Frontal cortex (tissue), 4 donors: ENCODE measurements at places on chromosomes 12 and 14. TPM values are rescaled to one million over a fixed set of nuclear protein-coding genes. Genes with fewer than 3 reads are reported as not detected.

GRCh38 chr14:29016050-29016900 lies 249.7 kb downstream of the FOXG1 start:
- no peak for DNase-seq

DNA sequence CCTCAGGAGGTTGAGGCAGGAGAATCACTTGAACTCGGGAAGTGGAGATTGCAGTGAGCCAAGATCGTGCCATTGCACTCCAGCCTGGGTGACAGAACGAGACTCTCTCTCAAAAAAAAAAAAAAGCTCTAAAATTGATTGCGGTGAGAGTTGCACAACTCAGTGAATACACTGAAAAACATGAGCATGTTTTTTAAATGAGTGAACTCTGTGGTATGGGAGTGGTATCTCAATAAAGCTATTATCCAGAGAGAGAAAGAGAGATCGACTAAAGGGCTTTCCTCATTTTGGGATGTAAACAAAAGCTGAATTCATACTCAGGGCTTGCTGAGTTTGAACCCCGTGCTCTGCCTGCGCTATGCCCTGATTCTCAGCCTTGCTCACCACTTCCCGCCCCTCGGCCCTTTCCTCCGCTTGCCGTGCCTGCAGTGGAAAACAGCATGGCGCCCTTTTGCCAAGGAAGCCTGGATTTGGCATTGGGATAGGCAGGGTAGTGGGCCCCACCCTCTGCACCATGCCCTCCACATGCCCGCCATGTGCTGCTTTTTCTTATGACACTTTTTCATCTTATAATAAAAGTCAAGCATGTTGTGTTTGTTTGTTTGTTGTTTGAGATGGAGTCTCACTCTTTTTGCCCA lies 102.5 kb downstream of the LGMN start:
- no peak for DNase-seq

The SLC25A21 gene
- 6.1 TPM for total RNA-seq

The GARIN6 gene
- not detected for total RNA-seq

GRCh38 chr12:56840922-56841321 lies 77.8 kb downstream of the HSD17B6 start:
- no peak for DNase-seq

DNA sequence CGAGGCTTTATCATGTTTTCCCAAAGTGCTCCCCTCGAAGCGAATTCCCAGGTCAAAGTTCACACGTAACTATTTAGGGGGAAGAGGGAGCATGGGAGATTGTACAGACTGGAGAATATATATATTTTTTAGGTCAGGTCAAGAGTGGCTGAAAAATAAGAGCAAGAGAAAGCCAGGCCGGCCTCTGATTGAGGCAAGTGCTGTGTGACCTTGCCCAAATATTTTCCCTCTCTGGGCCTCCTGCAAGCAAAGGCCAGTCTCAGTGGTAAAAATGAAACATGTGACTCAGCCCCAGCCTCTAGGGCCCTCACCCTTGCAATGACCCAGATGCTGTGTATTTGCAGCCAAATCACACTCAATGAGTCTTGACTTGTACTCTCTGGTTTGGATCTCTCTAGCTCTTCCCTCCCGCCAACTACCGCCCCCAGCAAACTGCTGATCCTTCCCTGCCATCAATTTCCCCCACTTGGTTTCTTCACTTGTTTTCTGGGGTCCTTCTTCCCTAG lies 34.1 kb downstream of the SMUG1 start:
- no peak for DNase-seq

DNA sequence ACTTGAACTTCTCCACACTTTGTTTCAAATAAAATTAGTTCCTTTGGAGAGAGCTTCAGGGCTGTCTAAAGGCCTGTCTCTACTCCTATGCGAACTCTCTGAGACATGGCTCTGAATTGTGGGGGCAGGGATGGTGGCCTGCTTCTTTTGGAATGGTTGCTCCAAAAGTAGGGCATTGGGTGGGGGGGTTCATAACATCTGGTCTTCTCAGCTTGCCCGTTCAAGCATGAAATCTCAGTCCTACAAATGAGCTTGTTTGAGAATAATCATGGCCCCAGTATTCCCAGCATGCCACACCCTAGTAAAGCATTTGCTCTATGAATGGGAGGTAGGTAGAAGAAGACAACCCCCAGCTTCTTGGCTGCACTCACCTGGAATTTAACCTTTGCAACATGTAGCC lies 6.7 kb downstream of the GPR135 start:
- DNase-seq: no peak

DNA sequence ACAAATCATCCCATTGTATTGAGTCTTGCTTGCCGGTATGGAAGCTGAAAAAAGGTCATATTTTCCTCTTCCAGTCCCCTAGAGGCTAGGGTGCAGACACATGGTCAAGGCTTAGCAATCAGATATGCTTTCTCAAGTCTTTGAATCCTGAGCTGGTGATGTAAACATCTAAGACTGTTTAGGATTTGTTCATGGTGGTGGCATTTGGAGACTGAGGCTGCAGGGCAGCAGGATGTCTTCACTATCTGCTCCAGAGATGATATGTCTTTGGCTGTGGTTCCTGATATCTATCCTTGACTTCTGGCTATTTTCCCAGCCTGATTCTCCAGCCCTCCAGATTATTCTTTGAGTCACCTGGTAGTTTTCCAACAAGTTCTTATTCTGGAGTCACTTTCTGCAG lies 50.5 kb upstream of the DACT1 start:
- DNase-seq: no peak

DNA sequence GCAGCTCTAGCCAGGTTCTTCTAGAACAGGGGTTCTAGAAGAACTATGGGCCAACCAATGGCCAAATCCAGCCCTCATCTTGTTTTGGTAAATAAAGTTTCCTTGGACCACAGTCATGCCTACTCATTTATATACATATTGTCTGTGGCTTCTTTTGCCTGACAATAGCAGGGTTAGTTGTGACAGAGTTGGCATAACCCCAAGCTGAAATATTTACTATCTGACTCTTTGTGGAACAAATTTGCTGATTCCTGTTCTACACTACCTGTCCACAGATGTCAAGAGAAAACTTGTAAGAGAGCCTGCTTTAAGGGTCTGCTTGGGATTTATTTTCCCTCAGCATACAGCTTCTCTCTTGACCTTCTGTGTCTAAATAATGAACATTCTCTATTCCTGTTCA lies 289.0 kb downstream of the KSR2 start:
- DNase-seq: no peak

The SCN8A gene
- total RNA-seq: 46.1 TPM

GRCh38 chr12:32331133-32331532 lies 68.2 kb upstream of the FGD4 start:
- DNase-seq: no peak

- no peak for DNase-seq
Measured at GRCh38 chr14:34181338-34181737, 230.5 kb upstream of the EGLN3 start.

GRCh38 chr12:85266356-85266755 lies 13.7 kb upstream of the ALX1 start:
- no peak for DNase-seq

The RASAL1 gene
- 4.9 TPM for total RNA-seq

DNA sequence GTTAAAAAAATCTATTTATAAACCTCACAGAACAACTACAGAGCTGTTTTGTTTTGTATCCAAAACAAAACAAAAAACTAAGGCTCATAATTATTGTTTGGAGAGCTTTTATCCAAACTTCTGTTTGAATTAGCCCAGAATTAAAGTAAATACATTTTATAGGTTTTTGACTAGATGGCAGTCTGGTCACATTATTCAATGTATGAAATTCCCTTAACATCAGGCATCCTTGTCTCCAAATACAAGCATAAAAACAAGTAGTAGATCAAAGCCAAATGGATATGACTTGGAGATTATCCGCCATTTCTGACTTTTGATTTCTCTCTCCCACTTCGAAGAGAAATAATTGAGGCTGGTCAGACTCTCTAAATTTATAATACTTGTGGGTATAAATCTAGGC lies 63.5 kb downstream of the SLC38A1 start:
- no peak for DNase-seq

The DNAI7 gene
- 3.7 TPM for total RNA-seq

DNA sequence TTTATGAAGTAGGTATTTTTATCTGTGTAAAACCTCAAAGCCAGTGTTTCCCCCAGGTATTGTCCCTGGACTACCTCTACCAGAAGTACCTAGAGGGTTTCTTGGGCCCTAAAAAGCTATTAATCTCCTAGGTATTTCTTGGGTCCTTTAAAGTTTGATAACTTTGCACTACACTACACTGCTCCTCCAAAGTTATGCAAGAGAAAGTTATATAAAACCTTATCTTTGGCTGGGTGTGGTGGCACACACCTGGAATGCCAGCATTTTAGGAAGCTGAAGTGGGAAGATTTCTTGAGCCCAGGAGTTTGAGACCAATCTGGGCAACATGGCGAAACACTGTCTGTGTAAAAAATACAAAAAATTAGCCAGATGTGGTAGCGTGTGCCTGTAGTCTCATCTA lies 34.9 kb downstream of the PTPN21 start:
- no peak for DNase-seq

The SIX4 gene
- total RNA-seq: 0.41 TPM

DNA sequence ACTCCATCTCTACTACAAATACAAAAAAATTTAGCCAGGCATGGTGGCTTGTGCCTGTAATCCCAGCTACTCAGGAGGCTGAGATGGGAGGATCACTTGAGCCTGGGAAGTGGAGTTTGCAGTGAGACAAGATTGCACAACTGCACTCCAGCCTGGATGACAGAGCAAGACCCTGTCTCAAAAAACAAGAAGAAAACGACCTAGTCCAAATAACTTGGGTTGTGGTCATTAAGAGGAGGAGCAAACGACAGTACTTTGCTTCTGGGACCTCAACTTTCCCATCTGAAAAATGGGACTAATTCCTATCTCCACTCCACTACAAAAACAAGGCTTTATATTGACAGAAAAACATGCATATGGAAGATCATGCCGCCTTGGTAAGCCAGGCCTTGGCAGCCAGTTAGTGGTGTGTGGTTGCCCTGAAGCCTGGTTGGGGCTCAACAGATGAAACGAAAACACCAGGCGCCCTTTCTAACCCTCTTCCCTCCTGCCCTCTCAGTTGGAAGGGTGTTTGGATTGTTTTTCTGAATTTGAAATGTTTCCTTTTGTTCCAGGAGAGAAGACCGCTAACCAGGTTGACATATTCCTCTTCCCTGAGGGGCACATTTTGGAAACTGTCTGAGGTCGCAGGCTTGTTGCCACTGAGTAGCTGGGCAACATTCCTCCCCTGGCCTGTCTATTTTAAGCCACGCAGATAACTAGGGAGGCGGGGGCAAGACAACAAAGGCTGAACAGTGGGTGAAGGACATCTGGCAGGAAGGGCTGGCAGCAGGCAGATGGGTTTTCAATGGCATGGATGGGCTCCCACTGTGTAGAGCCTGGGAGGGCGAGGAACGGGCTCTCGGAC lies 13.7 kb upstream of the VPS37B start:
- DNase-seq: no peak

DNA sequence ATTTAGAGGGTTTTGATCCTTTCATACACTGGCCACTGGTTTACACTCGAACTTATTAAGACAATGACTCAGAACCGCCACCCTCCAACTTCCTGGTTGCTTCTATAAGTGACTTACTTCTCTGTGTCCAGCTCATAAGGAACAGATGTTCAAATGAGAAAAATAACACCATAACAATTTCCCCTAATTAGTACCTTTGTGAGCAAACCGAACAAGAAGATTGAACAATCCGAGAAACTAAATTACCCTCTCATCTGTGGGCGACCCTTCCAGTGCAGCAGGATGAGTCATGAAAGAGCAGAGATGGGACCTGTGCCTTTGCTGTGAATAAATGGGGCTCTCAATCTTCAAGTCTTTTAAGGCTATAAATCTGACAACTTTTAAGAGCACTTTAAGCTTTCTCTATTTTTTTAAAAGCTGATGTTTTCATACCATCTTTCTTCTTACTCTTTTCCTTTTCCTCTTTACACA lies 146.8 kb upstream of the RASSF8 start:
- DNase-seq: no peak

The ANO2 gene
- 4.1 TPM for total RNA-seq

The KRT6C gene
- not detected for total RNA-seq

- DNase-seq: peak; percentile 19
Measured at GRCh38 chr14:35883677-35884293, 57.6 kb downstream of the BRMS1L start.

DNA sequence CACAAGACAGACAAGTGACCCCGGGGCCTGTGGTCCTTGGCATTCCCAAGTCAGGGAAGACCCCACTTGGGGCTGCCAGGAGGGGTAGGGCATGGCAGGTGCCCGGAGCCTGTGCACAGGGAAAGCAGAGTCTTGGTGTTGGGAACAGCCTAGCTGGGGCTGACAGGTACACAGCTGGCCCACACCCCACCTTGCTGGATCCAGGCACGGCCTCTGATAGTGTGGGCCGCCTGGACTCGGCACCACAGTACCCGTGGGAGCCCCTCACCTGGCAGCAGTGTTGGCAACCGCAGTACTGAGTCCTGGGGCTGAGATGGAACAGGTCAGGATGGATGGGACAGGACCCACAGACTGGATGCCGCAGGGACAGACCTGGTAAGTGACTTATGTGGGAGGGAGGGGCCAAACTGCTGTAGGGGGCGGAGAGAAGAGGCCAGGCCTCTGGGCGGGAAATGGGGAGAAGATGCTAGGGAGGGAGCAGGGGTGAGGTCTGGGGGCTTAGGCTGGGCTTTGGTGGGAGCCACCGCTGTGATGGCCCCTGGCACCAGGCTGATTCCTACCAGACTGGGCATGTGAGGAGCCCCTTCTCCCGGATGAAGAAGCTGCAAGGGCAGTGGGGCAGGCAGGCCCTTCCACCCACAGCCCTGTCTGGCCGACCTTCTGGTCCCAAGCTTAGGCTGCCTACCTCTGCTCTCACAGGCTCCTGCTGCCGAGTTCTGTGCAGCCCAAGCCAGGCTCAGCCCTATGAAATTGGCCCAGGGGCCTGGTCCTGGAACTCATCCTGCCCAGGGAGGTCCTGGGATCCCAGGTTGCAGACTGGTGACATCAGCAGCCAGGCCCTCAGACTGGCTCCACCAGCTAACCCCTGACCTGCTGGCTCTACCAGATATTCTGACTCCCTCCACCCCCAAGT lies at the start of gene TGM1:
Gene TGM1, minus strand, starts transcription at position 357 of the 913 bp plus-strand sequence. CDS start 825 bp downstream, outside the sequence.
- DNase-seq: no peak

GRCh38 chr14:92703516-92703915 lies 44.9 kb downstream of the LGMN start:
- DNase-seq: no peak

- DNase-seq: peak; percentile 52
Measured at GRCh38 chr14:23302290-23303225, at the start of gene PPP1R3E. Gene PPP1R3E, minus strand, starts transcription at chr14:23302859. Its CDS starts 283 bp downstream, at chr14:23302576.

GRCh38 chr14:24818058-24818822 lies 184.2 kb upstream of the GZMB start:
- no peak for DNase-seq

DNA sequence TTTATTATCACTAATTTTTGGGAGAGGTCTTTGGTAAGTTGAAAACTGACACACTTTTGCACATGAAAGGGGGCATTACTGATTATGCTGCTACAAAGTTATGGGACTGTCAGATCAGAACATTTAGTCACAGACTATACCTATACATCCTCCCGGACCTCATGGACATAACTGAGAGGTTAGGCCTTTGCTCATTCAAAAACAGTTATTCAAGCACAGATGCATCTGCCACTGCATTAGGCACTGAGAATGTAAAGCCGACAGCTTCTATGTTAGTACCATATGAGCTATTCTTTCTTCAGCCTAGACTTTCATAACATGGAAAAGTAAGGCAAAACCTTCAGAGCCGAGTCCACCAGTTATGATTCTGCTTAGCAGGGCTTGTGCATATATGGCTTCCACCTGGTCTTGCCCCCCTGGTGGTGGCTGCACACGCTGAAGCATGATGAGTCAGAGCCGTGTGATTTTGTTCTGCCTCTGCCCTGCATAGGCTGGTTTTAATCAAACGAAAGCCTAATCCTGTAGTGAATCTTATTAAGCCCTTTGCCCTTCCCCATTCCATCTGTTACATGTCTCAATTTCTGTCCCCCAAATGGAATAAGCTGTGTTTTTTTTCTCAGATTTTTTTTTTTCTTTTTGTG lies 21.8 kb upstream of the RNU6-8 start:
- DNase-seq: peak; percentile 15

- DNase-seq: no peak
Measured at GRCh38 chr12:76866726-76867125, 12.1 kb downstream of the CSRP2 start.
